AG04449 (cell line): ENCODE measurements at places on chromosomes 16 and 17.

DNA sequence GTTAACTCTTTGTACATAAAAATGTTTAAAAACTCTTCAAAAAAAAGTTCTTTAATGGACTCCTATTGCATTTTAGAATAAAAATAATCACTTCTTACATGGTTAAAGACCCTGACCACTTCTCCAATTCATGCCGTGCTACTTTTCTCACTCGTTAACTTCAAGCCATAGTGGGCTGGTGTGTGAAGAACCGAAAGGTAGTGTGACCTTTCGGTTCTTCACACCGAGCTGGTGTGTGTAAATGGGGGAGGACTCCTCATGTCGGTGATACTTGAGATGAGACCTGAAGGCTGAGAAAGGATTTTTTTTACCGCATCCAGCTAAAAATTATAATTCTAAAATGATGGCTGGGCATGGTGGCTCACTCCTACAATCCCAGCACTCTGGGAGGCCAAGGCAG lies 22.1 kb downstream of the RFFL start:
- DNase-seq = no peak

GRCh38 chr17:10117581-10118001 lies 80.8 kb downstream of the GAS7 start:
- no peak for DNase-seq

DNA sequence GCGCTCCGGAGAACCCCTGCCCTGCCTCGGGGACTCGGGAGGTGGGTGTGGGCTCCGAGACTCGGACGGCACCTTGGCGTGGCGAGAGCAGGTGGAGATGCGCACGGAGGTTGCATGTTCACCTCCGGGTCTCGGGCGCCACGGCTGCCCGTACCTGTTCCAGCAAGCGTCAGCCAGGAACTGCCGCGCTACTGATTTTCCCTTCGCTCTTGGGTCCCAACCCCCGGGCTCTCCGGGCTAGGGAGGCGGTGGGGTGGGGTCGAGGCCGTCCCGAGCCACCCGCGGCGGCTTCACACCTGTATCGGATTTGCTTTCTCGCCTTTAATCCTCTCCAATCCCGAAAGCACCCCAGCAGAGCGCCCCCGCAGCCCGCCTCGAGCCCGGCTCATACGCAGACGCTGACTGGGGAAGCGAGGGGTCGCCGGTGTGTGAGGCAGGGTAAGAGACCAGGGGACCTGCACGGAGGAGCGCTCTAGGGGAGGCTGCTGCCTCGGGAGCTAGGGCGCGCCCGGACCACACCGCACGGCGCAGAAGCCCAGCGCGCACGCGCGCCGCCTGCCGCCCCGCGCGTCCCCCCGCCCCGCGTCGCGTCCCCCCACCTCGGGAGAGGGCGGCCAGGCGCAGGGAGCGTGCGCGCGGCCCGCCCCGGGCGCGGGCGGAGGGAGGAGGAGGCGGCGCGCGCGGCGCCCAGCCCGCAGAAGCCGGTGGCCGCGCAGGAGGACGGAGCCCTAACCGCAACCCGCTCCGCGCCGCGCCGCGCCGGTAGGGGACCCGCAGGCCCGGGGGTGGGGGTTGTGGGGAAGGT lies at the start of gene DUSP14:
TSS of gene DUSP14 (plus strand) at position 695 of the 805 bp plus-strand sequence. CDS start 22,382 bp downstream, outside the sequence.
- DNase-seq = no peak

DNA sequence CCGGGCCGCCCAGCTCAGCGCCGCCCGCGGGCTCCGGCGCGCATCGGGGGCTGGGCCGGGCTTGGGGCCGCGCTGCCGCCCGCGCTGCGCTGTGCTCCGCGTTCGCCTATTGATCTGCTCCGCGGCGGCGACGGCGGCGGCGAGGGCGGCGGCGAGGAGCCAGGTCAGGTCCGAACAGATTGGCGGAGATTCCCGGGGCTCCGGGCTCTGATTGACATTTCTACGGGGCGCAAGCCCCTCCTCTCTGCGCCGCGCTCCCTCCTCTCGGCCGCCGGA lies 559 bp downstream of the IRX3 start:
- no peak for DNase-seq

GRCh38 chr17:33401249-33401648 lies 108.2 kb upstream of the ASIC2 start:
- no peak for DNase-seq

DNA sequence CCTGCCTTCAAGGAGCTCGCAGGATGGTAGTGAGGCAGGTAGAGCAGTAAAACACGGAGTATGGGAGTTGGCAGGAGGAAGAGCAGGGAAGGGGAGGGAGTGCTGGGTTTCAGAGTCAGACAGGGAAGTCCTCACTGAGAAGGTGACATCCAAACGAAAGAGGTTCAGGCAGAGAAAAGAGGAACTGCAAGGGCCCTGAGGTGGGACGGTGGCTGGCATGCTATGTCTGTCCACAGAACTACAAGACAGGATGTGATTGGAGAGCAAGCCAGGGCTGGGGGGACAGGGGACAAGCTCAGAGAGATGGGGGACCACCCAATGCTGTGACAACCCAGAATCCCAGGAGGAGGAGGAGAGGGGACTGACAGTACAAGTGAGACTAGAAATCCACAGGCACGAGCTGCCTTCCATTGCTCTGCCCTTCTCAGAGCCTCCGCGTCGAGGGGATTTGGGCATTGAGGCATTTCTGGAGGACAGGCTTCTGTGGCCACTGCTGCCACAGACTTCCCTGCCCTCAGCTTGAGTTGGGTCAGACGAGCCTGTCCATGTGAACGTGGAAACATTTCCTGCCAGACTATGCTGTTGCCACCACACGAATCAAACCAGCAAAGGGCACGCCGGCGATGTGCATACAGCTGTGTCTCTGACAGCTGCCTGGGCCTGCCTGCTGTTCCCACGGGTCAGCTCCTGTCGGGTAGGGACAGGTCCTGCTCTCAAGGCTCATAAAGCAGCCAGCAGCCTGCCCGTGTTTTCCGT lies 100.1 kb downstream of the RAB11FIP4 start:
- DNase-seq = no peak

GRCh38 chr17:44097110-44097958 lies 26.1 kb downstream of the HDAC5 start:
- no peak for DNase-seq

DNA sequence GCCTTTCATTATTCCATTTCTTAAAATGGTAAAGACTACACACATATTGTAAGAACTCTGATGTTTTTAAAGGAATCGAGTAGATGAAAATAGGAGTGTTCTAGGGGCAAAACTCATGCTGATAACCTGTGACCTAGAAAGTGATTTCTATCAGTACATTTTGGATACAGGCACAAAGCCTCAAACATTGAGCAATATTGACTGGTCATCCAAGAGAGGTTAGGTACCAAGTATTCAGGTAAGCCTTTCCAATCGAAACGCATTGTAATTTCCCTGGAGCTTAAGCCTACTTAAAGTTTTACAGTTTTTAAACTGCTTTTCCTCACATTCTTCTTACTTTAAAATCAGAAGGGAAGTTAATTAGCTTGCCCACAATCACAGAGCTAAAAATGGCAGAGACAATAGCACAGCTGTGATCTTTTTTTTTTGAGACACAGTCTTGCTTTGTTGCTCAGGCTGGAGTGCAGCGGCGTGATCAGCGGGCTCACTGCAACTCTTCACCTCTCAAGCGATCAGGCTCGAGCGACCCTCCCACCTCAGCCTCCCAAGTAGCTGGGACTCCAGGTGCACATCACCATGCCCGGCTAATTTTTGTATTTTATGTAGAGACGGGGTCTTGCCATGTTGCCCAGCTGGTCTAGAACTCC lies 3.3 kb downstream of the GOT2 start:
- no peak for DNase-seq

DNA sequence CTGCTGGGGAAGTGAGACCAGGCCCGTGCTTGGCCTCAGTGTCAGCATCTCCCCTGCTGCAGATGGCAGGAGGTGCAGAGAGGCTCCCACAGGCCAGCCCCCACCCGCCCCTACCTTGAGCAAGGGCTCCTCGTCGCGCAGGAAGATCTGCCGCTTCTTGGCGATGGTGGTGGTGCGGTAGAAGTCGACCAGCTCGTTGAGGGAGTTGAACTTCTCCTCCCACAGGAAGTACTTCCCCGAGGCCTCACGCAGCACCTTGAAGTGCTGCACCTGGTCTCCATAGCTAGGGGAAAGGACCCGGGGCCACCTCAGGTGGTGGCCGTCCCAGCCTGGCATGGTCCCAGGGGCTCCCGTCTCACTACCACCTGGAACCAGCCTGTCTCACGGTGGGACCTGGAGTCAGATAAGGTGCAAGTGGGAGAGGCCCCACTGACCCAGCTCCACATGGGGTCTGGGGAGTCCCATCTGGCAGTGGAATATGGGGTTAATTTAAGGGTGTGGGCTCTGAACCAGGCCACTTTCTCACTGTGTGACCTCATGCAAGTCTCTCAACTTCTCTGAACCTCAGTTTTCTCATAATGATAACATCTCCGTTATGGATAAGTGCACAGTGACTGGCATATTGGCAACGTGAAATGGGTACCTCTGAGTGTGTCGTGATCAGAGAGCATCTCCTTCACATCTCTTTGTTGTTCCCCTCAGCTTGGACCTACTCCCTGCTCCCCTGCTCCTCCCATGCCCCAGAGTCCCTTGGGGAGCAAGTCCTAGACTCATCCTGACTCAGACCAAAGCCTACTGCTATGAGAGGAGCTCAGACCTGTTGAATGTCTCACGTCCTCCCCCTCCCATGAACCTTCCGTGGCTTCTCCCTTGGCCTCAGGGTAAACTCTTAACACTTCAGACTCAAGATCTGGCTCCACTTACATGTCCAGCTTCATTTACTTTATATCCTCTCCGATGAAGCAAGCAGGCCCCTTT lies 19.8 kb upstream of the FAM83G start:
- no peak for DNase-seq

DNA sequence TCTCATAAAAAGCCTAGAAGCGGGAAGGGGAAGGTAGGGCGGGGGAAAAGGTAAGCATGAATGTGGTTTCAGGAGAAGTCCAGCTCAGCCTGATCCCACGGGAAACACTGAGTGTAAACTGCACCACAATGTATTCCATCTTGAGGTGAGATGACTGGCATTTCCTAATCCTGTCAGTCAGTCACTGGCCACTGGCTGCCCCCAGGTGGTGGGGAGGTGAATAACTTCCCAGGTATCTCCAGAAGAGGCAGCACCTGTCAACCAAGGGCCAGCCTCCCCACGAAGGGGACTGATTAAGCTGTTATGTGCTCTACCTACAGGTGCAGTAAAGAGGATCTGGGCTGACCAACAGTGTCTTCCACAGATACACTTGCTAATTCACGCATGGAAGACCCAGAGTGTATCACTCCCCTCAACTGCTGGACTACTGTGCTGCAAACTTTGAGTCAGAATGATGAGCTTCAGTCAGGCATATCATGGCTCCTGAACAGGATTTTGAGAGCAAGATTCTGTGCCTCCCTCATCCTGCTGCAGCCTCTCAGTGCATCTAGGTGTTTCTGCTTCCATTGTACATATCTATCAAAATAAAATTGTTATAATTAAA lies 108.5 kb upstream of the CCL2 start:
- DNase-seq = no peak

GRCh38 chr16:59975953-59976352 lies 1241.8 kb upstream of the GOT2 start:
- DNase-seq = no peak

GRCh38 chr17:49397586-49397985 lies 17.1 kb downstream of the PHB1 start:
- no peak for DNase-seq

DNA sequence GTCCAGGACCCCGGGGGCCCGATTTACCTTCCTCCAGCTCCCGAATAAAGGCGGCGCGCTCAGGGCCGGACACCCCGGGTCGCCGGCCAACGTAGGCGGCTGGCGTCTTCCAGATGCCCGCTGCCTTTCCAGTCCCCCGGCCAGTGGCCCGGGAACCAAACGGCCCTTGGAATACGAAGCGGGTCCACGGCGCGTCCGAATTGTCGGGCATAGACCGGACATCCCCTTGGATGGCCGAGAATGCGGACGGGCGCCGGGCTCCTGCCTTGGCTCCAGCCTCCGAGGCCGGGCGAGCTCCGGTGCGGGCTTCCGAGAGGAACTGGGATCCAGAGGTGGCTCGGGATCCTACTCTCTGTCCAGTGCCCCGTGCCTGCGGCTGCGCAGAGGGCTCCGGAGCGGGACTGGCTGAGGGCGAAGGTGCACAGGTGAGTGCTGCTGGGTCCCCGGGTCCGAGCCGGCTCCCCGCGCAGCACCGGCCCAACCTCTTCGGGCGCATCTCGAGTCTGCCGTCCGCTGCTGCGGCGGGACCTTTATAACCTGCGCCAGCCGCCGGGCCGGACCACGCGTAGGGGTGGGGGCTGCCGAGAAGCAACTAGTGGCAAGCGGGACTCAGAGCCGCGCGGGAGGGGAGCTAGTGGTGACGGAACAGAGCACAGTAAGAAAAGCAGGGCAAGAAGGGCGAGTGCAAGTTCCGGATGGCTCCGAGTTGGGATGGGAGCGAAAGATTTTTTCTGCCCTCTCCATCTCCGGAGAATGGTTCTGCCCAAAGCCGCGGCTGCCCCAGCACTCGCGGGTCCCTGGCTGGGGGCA lies at the start of gene HAP1:
TSS of gene HAP1 (minus strand) at position 505 of the 810 bp plus-strand sequence. CDS start at position 496, 9 bp downstream.
- DNase-seq = no peak

- DNase-seq = no peak
Observed at GRCh38 chr17:40532520-40533253, 31.3 kb upstream of the TNS4 start.

- no peak for DNase-seq
Observed at GRCh38 chr16:2715966-2716885, 3.8 kb downstream of the PRSS27 start.

GRCh38 chr16:87003414-87003755 lies 313.8 kb downstream of the C16orf95 start:
- DNase-seq = no peak

DNA sequence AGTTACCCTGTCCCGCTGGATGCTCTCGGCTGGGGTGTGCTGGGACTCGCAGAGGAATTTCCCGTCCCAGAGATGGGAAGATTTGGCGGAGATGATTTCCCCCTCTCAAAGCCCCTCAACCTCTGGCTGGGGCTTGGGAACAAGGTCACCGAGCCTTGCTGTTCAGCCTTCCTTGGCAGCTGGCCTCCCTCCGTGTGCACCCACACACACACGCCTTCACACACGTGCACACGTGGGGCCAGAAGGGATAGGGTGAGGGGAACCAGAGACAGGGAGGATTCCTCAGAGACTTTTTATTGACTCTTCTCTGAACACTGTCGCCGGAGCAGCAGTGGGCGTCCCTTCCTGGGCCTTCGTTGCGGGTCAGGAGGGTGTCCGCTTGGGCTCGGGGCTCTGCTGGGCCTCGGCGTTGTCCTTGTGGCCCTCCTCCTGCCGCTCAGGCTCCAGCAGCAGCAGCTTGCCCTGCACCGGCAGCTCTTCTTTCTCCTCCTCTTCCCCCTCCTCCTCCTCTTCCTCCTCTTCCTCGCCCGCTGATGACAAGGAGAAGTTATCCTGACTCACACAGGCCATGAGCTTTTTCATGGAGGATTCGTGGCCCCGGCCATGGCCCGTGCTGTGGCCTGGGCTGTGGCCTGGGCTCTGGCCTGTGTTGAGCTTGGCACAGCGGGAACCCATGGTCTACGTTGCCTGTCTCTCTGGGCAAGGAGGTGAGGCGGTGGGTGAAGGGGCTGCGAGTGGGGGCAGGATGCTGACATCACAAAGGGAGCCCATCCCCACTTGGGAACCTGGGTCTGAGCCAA lies at the start of gene PRM3:
TSS of gene PRM3 (minus strand) at position 709 of the 800 bp plus-strand sequence. CDS start at position 675, 34 bp downstream.
- DNase-seq = no peak
